ENCODE measurements at places on chromosomes 13 and 19.

GRCh38 chr19:31140717-31141116 is 208.5 kb downstream of the TSHZ3 start:
- DNase-seq = no peak

DNA sequence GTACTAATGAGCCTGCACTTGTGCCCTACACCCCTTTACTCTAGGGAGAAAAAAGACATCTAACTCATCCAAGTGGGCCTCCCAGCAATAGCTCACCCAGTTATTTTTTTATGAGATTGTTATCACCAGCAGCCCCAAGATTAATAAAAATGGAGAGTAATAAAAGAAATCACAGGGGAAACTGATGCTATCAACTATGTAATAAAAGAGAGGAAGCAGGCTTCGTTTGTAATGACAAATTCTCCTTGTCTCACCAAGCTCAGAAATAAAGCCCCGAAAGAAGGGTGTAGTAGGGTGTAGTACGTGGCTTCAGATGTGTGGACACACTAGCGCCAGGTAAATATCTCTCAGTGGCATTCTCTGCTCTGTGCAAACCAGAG is 204.9 kb downstream of the USP12 start:
- DNase-seq = no peak

DNA sequence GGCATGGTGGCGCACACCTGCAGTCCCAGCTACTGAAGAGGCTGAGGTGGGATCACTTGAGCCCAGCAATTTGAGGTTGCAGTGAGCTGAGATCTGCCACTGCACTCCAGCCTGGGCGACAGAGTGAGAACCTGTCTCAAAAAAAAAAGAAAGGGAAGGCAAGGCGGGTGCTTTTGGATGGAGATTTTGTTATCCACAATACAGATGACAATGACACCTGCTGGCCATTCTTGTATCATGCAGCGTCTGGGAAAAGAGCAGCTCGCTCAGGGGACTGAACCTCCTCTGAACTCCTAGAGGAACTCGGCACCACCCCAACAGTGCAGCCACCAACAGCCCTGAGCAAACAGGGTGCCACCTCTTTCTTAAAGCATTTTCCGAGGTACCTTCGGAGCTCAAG is 22.8 kb downstream of the HAUS8 start:
- no peak for DNase-seq

- DNase-seq = no peak
Measured at GRCh38 chr13:112055036-112055914, 11.7 kb upstream of the SOX1 start.

GRCh38 chr19:47305309-47305751 is 4.3 kb upstream of the C5AR1 start:
- no peak for DNase-seq

- no peak for DNase-seq
Measured at GRCh38 chr19:50242581-50242980, 39.2 kb downstream of the MYH14 start.

DNA sequence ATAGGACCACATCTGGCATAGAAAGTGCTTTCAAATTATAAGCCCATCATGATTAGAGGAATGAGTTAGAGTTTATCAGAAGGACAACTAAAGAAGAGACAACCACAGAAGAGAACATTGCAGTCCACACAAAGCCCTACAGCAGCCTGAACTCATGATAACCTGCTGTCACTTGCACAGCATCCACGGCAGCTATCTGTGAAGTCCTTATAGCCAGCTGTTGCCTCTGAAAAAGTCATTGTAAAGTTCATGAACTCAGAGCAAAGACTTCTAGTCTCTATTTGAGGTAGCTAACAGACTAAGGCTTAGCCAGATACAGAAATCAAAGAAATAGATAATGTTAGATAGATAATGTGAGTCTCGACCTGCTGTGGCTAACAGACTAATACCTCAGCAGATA is 450.0 kb downstream of the KLF5 start:
- no peak for DNase-seq

DNA sequence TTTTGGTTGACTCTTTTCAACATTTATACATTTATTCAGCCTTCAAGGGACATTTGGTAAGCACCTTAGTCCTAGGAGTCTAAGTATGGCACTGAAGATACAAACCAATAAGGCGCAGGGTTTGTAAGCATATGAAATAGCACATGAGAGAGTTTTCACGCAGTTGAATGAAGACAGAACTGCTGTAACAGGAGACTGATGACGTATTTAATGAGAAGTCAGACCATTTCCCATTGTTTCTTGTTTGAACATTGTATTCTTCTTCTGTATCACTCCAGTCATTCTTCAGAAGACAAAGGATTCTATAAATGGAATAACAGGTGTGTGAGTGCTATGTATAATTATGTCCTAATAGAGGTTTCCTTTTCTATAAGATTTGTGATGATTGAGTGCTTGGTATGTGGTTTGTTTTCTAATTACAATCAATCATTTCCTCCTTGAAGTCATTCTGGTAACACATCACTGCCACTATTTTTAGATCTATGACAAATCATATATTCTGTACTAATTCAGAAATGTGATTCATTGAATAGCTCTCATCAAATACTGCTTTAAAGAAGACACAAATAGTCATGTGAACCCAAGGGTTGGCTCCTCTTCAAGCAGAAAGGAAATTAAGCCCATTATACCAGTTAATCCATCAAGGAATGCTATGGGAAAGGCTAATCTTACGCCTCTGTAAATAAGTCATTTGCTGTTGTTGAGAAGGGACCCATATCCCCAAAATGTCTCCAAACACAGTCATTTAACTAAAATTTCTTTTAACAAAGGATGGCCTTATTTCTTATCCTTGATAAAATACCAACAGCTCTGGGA is 222.8 kb upstream of the NBEA start:
- no peak for DNase-seq

DNA sequence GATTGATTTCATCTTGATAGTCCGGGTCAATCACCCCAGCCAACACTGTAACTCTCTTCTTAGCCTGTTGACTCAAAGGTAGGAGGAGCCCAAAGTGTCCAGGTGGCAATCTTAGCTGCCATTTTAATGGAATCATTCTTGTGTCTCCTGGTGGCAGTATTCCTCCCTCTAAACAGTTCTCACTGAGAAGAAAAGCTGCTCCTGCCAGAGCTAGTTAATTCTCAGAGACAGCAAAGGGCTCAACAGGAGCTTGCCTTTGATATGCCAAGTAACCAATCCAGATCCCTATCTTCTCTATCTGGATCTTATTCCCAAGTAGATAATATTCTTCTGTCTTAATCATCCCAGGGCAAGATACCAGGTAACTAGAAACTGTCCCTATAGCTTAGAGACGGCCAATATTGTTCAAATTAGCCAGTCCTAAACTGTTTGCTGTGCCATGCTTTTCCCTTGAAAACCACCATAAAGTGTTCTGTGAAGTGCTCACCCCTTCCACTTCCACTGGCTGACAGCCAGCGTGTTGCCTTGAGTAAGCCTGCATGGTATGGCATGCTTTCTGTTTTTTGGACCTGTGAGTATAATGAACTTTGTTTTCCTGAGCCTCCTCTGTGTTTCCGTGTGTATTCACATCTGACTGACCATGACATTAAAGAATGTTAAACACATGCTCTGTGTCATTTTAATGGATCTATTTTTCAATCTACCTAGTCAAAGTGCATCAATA is 463.7 kb upstream of the SLITRK5 start:
- no peak for DNase-seq

- no peak for DNase-seq
Measured at GRCh38 chr19:55109527-55110291, 7.7 kb downstream of the PPP1R12C start.

DNA sequence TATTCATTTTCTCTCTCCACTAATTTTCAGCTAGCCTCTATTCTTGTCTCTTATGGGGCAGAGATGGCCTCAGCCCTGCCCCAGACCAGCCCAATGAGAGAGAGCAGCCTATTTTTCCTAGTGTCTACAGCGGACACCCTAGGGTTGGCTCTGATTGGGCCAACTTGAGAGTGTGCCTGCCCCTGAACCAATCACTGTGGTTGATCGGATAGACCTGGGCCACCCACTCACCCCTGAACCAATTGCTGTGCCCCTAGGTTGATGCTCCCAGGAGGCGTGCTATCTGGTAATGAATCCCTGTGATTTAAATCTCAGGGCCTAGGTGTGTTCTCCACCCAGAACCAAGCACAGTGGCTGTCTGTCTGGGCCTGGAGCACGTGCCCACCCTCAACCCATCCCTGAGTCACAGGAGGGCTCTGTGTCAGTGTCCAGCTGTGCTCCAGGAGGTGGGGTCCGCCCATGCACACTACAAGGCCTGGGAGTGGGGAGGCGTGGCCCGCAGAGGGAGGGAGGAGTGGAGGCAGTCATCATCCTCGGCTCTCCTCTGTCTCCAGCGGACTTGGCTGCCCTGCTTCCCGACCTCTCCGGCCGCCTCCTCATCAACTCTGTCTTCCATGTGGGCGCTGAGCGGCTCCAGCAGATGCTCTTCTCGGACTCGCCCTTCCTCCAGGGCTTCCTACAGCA is 14.9 kb upstream of the SCN1B start:
- DNase-seq = no peak
